IPS DF 6.9 (cell line): ENCODE measurements at places on chromosomes 5 and 9.

DNA sequence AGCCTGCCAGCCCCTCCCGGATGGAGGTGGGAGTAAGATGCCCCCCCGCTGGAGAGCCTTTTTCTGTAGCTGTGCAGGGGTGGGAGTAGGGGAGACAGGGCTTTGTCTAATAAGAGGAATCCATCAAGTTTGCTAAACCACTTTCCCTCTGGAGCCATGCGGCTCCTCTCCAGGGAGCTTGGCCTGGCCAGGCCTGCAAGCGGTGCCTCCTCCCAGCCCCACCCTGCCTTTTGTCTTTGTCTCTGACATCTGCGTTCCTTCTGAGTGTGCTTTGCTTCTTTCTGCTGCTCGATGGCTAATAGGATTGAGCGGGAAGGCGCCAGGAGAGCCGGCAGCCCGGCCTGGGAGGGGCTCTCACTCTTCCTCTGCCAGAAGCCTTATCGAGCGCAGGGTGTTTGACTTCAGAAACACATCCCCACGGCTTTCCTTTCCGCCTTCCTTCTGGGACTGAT, 26.7 kb upstream of the FCN1 start:
- H3K4me1 ChIP-seq = peaks cover 2% of the 10 kb centered on the region; the same call in 1 of the 2 replicates
- no peak overlapping the region for H3K27ac ChIP-seq
- no peaks in the 10 kb centered on the region for H3K36me3 ChIP-seq
- DNase-seq = no peak
- H3K27me3 ChIP-seq = no peaks in the 10 kb centered on the region

DNA sequence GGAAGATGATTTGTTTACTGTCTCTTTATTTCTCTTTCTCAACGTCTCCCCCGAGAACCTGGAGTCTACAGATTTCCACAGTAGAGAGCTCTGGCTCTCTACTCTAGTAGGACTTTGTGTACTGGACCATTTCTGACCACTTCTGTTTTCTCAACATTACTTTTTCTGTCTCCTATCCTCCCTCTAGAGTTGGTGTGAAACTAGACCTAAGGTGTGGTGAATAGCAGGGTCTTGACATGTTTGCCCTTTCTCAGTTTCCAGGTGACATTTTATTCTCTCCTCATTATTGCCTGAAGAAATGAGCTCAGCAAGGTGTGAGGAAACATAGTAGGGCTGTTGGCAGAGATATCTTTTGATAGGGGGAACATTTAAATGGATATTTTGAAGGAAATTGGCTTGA, 62.1 kb upstream of the IL6ST start:
- H3K36me3 ChIP-seq = no peaks in the 10 kb centered on the region
- no peaks in the 10 kb centered on the region for H3K27me3 ChIP-seq
- no peak overlapping the region for H3K27ac ChIP-seq
- H3K4me1 ChIP-seq = no peaks in the 10 kb centered on the region; the same call in 1 of the 2 replicates
- no peak for DNase-seq

- no peaks in the 10 kb centered on the region for H3K36me3 ChIP-seq
- H3K4me3 ChIP-seq = no peak overlapping the region
- no peak overlapping the region for H3K27ac ChIP-seq
- DNase-seq = no peak
- H3K27me3 ChIP-seq = no peaks in the 10 kb centered on the region
These were observed 45.3 kb downstream of the MAP1B start for GRCh38 chr5:72152545-72152944.

GRCh38 chr9:112898872-112899311, 8.2 kb upstream of the SLC46A2 start:
- H3K27ac ChIP-seq = no peak overlapping the region
- H3K4me3 ChIP-seq = no peak overlapping the region
- DNase-seq = no peak
- H3K36me3 ChIP-seq = no peaks in the 10 kb centered on the region

- no peak overlapping the region for H3K27ac ChIP-seq
- H3K4me1 ChIP-seq = no peaks in the 10 kb centered on the region
- H3K4me3 ChIP-seq = no peak overlapping the region
- no peak for DNase-seq
These were observed 47.9 kb upstream of the SLC25A51 start for GRCh38 chr9:37951671-37952449.

- H3K27ac ChIP-seq = no peak overlapping the region
- no peak overlapping the region for H3K4me3 ChIP-seq
- H3K4me1 ChIP-seq = no peaks in the 10 kb centered on the region
These were observed 56.1 kb upstream of the TBCA start for GRCh38 chr5:77832166-77832770.

- H3K27me3 ChIP-seq = no peaks in the 10 kb centered on the region
- no peaks in the 10 kb centered on the region for H3K4me1 ChIP-seq
- H3K36me3 ChIP-seq = no peaks in the 10 kb centered on the region
- no peak overlapping the region for H3K27ac ChIP-seq
These were observed 195.8 kb upstream of the CDH6 start for GRCh38 chr5:30997681-30998080.

DNA sequence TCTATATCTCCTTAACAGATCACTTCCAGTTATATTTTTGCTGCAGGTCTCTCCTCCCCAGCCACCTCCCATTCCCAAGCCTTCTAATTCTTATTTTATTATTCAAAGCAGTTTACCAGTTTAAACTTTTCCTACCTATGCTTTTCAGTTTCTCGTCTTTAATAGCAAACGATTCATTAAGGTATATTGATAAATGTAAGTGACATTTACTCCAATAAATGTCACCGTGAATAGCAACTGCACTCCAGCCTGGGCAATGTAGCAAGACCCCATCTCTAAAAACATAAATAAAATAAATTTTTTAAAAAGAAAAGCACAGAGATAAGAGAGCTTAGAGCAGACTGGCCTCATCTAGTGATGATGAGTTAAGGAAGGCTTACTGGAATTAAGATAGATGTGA, 42.6 kb downstream of the ARRDC3 start:
- H3K4me1 ChIP-seq = peaks cover 2% of the 10 kb centered on the region; the same call in 1 of the 2 replicates
- no peak overlapping the region for H3K4me3 ChIP-seq
- no peak for DNase-seq
- no peak overlapping the region for H3K27ac ChIP-seq

- H3K4me1 ChIP-seq = no peaks in the 10 kb centered on the region; the same call in 1 of the 2 replicates
- no peaks in the 10 kb centered on the region for H3K27me3 ChIP-seq
- no peaks in the 10 kb centered on the region for H3K36me3 ChIP-seq
- no peak overlapping the region for H3K4me3 ChIP-seq
- H3K27ac ChIP-seq = no peak overlapping the region
These were observed 330.6 kb downstream of the TENT4A start for GRCh38 chr5:7043797-7044196.

DNA sequence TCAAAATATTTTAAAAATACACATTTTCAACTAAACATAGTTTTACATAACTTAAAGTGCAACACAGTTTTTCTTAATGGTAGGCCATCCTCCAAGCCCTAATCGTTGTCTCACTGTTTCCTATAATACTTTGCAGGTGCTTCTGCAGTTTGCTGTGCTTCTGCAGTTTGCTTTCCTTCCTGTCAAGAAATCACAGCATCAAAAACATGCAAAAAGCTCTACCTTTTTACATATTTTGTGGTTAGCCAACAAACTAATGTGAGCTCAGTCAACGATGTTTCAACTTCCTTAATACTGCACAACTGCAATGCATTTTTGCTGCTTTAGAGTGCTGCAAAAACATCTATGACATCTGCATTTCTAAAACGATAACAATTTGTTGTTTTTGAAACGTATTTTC, 25.2 kb downstream of the EMB start:
- H3K4me3 ChIP-seq = no peak overlapping the region
- no peaks in the 10 kb centered on the region for H3K4me1 ChIP-seq
- no peak overlapping the region for H3K27ac ChIP-seq
- no peak for DNase-seq
- H3K27me3 ChIP-seq = no peaks in the 10 kb centered on the region

- DNase-seq = no peak
- peaks cover 4% of the 10 kb centered on the region for H3K4me1 ChIP-seq
- H3K4me3 ChIP-seq = peak overlapping the region; percentile 89
- H3K27me3 ChIP-seq = no peaks in the 10 kb centered on the region
These were observed 823 bp downstream of the ST6GALNAC6 start for GRCh38 chr9:127898433-127899127.

DNA sequence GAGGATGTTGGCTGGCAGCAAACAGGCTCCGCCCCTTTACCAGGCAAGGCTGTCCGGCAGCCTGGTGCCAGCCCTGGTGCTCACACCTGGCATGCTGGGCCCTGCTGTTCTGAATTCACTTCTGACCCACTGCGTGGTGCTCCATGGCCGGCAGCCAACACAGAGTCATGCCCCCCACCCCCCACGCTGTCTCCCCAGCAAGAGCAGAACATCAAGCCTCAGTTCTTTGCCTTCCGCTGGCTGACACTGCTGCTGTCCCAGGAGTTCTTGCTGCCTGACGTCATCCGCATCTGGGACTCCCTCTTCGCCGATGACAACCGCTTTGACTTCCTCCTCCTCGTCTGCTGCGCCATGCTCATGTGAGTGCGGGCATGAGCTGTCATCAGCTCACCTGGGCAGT, 12.6 kb upstream of the ENDOG start:
- H3K4me3 ChIP-seq = no peak overlapping the region
- peaks cover 24% of the 10 kb centered on the region for H3K36me3 ChIP-seq
- no peak overlapping the region for H3K27ac ChIP-seq
- no peaks in the 10 kb centered on the region for H3K27me3 ChIP-seq

GRCh38 chr9:1575939-1576338, 439.2 kb upstream of the SMARCA2 start:
- H3K4me1 ChIP-seq = no peaks in the 10 kb centered on the region
- H3K36me3 ChIP-seq = peaks cover 3% of the 10 kb centered on the region; the same call in 1 of the 2 replicates
- no peak overlapping the region for H3K27ac ChIP-seq
- DNase-seq = no peak
- H3K27me3 ChIP-seq = no peaks in the 10 kb centered on the region

DNA sequence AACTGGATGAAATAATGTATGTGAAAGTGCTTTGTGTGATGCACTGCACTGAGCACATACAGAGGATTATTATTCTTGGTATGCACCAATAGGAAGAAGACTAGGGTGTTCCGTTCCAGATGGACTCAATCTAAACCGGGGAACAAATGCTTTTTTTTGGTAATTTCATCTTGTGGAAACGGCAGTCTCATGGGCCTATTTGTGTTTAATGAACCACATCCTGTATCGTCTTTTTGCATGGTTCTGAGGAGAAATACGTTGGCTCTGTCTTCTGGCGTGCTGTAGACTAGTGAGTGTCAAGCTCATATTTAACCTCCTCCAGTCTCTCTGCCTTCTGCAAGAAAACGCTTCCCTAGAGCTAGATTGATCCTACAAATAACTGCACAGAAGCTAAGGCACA, 30.0 kb downstream of the TRIM32 start:
- H3K27ac ChIP-seq = no peak overlapping the region
- H3K4me1 ChIP-seq = no peaks in the 10 kb centered on the region; the same call in 1 of the 2 replicates
- no peaks in the 10 kb centered on the region for H3K36me3 ChIP-seq
- no peak for DNase-seq
- H3K27me3 ChIP-seq = no peaks in the 10 kb centered on the region

DNA sequence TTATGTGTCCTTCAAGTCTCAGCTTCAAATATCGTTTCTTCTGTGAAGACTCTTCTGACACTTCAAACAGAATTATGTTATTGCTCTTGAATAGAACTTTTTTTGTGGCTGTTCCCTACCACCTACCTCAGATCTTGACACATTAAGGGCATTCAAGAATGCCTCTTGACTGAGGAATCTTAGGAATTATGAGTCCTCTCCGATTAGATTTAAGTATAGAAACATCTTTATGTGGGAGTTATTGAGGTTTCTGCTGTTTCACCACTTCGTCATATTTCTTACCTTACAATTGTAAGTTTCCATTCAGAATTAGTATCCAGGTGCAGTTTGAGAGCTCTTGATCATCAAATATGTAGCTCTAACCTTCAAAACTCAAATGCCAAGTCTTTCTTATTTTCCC, 324.2 kb upstream of the NUDT12 start:
- H3K27ac ChIP-seq = no peak overlapping the region
- no peak overlapping the region for H3K4me3 ChIP-seq
- no peaks in the 10 kb centered on the region for H3K4me1 ChIP-seq
- no peak for DNase-seq

- H3K27ac ChIP-seq = no peak overlapping the region
- no peaks in the 10 kb centered on the region for H3K36me3 ChIP-seq
- DNase-seq = no peak
These were observed 134.6 kb downstream of the TENT4A start for GRCh38 chr5:6847870-6848269.

- no peak overlapping the region for H3K4me3 ChIP-seq
- H3K27ac ChIP-seq = no peak overlapping the region
- no peak for DNase-seq
- H3K27me3 ChIP-seq = no peaks in the 10 kb centered on the region
- H3K4me1 ChIP-seq = no peaks in the 10 kb centered on the region
These were observed 152.2 kb upstream of the HMHB1 start for GRCh38 chr5:143659599-143660238.

DNA sequence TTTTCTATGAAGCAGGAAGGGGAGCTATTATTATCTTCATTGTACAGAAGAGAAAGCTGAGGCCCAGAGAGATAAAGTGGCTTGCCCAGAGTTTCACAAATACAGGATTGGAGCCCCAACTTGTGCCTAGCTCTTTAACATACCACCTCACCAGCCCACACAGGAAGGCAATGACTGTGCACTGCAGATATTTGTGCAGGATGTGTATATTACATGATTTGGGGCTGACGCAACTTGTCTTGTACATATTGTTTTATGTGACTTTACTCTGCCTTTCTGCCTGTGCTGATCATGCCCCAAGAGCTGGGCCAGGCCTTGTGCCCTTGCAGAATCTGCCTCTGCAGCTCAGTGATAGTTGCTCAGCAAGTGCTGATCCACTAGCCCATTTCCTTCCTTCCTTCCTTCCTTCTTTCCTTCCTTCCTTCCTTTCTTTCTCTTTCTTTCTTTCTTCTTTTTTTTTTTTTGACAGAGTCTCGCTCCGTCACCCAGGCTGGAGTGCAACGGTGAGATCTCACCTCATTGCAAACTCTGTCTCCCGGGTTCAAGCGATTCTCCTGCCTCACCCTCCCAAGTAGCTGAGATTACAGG, 106.6 kb upstream of the TBCA start:
- no peaks in the 10 kb centered on the region for H3K36me3 ChIP-seq
- no peak overlapping the region for H3K27ac ChIP-seq
- no peak for DNase-seq
- no peaks in the 10 kb centered on the region for H3K27me3 ChIP-seq

DNA sequence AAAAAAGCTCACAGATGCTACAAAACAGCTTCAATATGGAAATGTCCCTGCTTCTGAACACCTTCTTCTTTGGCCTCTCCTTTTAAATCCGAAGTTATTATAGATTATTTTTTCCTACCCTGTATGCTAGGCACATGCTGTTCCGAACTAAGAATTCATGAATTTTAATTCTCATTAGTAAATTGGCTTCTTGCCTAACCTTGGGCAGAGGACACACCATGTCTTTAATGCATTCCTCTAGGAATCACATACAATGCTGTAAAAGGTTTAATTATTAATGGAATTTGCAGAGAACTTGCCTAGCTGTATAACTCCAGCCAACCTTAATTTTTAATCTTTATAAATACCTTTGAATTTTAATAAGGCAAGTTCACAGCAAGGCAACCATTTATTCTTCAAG, 234.4 kb downstream of the NTRK2 start:
- no peaks in the 10 kb centered on the region for H3K36me3 ChIP-seq
- no peak overlapping the region for H3K27ac ChIP-seq
- H3K27me3 ChIP-seq = no peaks in the 10 kb centered on the region
- H3K4me1 ChIP-seq = no peaks in the 10 kb centered on the region

GRCh38 chr5:119470105-119470763, 17.9 kb downstream of the HSD17B4 start:
- H3K4me1 ChIP-seq = peaks cover 5% of the 10 kb centered on the region
- no peak overlapping the region for H3K27ac ChIP-seq
- no peak overlapping the region for H3K4me3 ChIP-seq
- no peaks in the 10 kb centered on the region for H3K36me3 ChIP-seq
- H3K27me3 ChIP-seq = no peaks in the 10 kb centered on the region
